Activated CD8-positive, alpha-beta memory T cell treated with anti-CD3 and anti-CD28 coated beads for 48 hours (primary cell): ENCODE measurements at places on chromosomes 16 and 17.

DNA sequence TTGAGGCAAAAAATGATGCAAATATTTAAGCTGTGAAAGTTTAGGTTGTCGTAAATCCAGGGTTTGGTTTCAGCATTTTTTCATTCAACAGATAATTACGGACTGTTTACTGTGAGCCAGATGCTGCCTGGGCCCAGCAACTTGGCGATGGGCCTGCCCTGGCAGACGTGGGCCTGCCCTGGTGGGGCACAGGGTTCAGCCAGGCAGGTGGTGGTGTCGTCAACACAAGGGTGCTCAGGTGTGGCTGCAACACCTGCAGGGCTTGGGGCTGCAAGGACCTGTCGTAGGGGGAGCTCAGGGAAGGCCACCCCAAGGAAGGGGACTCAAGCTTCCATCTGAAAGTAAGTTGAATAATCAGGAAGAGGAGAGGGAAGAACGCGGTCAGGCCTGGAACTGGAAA, 15.1 kb downstream of the ZC3H18 start:
- DNase-seq, result no peak

DNA sequence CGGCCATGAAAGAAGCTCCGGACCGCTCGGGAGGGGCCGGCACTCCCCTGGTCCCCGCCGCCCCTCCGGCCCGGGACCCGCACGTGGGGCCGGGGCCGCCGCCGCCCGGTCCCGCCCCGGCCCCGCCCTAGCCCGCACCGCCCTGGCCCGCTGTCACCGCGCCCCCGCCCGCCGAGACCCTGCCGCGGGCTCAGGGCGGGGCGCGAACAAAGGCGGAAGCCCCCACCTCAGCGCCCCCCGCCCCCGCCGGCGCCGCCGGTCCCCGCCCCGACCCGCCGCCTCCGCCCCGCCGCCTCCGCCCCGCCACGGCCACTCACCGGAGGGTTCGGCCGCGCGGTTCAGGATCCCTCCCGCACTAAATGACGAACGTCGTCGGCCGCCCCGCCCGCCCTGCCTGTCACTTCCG, at the start of gene ARHGDIA:
Gene ARHGDIA (minus strand): TSS at position 357 of the 406 bp plus-strand sequence. CDS start 1,407 bp downstream, outside the sequence.
- DNase-seq, result no peak

DNA sequence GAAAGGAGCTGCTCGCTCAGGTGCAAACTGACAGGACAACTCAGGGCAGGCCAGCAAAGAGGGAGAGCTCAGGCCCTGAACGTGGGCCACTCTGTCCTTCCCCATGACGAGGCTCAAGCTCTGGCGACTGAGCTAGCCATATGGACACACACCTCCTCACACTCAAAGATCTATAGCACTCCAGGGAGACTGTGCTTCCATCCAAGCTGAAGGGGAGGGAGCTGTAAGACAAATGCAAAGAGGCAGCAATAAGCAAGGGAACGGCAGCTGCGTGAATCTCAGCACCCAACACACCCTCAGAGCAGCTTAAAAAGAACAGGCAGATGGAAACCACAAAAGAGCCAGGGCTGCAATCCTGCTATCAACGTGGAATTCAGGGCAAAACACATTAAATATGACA, 13.5 kb downstream of the NUDT16L1 start:
- DNase-seq, result no peak

- DNase-seq, result no peak
Observed at GRCh38 chr16:77531752-77532151, 96.9 kb upstream of the ADAMTS18 start.

DNA sequence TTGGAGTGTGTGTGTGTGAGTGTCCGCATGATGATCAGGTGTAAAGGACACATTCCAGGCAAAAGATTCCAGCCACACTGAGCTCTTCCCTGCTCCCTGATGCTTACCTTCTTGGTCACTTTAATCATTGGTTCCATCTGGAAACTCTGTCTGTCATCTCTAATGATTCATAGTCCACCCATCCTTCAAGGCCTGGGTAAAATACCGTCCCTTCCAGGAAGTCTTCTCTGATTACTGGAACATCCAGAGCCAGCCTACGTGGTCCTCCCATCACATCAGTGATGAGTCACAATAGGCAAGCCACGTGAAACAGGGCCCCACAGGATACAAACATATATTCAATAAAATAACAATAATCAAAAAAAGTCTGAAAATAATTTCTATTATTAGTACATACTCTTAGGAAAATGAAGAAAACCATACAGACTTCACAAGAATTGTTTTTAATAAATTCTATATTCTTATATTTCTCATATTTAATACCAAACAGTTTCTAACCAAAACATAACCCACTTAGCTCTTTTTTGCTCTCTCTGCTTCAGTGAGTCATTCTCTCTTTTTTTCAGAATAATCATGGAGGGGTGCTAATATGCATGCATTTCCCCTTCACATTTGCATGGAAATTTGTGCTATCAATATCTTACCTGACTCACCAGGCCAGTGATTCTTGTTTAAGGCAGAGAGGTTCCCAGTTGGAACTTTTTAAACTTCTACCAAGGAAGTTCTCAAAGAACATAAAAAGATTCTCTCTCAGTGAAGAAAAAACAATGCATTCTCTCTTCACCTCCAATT, 263.2 kb downstream of the TOX3 start:
- no peak for DNase-seq

GRCh38 chr17:66859353-66859752, 24.4 kb downstream of the CACNG5 start:
- no peak for DNase-seq

- DNase-seq, result no peak
Observed at GRCh38 chr17:65389949-65390348, 171.5 kb downstream of the AXIN2 start.

- DNase-seq, result no peak
Observed at GRCh38 chr16:59697761-59698160, 963.6 kb upstream of the GOT2 start.

DNA sequence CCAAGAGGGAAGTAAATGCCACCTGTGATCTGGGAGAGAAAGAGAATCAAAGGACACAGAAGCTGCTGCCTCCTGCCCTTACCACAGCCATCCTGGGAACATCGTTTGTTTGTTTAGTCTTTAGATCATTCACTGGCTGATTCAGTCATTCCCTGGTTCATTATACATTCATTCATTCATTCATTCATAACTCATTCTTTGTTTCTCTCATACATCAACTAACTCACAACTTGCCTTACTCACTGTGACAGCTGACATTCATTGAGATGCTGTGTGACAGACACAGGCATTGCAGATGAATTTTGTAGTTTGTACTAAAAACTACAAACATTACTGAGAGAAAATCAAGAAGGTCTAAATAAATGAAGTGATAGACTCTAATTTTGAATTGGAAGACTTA, 291.0 kb upstream of the TNRC6C start:
- DNase-seq, result no peak
